Urinary bladder (tissue), 4 donors: ENCODE measurements at places on chromosomes 1 and 21. TPM values are rescaled to one million over a fixed set of nuclear protein-coding genes. Genes with fewer than 3 reads are reported as not detected.
A peak's percentile ranks its signal among the peaks of the same experiment; 100 is the strongest.

DNA sequence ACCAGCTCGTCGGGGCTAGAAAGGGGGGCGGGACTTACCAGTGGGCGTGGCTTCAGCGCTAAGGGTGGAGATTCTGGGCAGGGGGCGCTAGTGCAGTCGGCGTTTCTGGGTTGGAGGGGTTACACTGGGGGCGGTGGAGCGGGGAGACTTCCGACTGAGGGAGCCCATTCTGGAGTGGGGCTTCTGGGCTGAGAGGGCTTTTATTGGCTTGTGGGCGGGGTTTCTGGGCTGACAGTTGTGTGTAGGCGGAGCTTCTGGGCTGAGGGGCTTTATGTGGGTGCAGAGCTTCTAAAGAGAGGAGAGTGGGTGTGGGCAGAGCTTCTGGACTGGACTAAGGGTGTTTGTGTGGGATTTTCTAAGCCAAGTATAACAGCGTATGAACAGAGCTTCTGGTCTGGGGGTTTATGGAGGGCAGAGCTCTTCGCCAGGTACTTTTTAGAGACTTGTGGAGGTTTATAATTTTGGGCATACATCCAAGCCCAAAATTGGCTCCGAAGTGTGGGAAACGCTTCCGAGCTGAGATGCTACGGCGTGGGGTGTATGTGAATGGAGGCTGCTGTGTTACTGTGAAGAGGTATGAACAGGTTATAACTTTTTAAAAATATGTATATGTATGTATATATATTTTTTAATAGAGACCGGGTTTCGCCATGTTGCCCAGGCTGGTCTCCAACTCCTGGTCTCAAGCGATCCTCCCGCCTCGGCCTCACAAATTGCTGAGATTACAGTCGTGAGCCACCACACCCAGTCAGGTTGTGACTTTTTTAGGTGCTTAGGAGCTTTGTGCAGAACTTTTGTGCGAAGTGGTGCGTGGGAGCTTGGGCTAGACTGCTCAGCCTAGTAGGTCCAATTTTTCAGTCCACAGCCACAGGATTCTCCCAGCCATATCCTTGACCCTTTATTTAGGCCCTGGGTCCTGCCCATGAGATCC lies 825 bp downstream of the TMEM39B start:
- no peak for DNase-seq

DNA sequence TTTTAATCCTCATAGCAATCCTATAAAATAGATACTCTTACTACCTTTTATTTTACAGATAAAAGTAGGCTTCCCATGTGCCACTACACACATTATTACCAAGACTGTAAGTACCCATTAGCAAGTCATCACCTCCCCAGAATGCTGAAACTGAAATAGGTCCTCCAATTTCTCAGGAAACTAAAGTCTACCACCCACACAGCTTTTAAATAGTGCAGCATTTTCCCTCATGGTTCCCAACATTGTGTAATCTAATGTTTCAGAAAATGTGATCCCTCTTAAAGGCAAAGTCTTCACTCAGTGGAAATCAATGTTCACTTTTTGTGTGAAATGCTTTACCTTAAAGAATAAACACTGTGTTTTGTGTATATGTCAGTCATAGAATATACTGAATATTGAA lies 356.5 kb downstream of the GPATCH2 start:
- no peak for DNase-seq

DNA sequence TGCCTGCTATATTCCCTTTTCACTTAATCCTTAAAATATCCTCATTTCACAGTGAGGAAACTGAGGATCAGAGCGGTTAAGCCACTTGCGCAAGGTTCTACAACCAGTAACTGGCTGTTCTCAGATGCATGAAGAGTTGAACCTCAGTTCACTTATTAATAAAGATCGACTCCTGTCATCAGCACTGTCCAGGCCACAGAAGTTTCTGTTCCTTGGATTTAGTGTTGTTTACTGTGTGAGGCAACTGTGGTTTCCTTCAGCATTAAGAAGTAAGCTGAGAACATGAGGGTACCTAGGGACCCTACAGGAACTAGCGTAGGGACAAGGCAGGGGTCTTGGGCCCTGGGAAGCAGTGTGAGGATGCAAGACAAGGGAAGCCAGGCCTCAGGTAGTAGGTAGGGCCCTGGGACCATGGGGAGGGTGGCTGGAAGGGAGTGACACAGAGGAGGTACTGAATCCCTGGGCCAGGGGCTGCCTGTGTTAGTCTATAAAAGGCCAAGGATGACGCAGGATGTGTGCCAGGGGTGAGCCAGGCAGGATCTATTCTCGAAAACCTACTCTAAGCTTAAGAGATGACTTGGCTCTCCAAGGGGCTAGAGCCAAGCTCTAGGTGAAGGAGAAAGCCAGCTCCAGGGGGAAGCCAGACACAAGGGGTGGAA lies 181.2 kb upstream of the CSF3R start:
- no peak for DNase-seq

- DNase-seq, result no peak
Measured at GRCh38 chr1:172952516-172952915, 98.2 kb downstream of the TNFSF18 start.

- peak; percentile 43 for DNase-seq
Measured at GRCh38 chr1:91684481-91685196, 184.0 kb downstream of the CDC7 start.

DNA sequence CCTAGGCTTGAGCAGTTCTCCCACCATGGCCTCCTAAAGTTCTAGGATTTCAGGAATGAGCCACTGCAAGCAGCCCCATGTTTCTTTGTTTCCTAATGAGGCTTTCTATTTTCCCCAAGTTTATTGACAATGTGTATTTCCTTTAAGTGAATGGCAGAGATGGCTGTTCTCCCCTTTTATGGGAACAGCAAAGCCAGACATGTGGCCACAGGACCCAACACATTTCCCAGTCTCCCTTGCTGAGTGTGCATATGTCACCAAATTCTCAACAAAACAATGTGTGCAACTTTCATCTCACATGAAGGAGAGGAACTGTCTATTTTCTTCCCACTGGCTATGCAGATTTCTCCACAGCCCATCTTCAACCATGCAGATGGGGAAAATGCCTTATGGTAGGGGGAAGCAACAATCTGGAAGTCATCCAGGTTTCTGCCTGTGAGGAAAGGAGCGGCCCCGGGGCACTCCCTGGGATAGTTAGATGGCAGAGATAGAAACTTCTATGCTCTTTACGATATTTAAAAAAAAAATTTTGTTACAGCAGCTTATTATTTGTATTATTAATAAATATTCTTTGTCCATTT lies 28.6 kb upstream of the MAP10 start:
- DNase-seq, result no peak

GRCh38 chr1:92037400-92037799 lies 7.6 kb downstream of the EPHX4 start:
- DNase-seq, result no peak

GRCh38 chr1:78095593-78095992 lies 49.8 kb downstream of the GIPC2 start:
- no peak for DNase-seq

Gene PRKCZ
- total RNA-seq, result 6.6 TPM

Gene FCRL2
- total RNA-seq, result 0.26 TPM

Gene TNFRSF8
- total RNA-seq, result 0.26 TPM

Gene MAP10
- total RNA-seq, result 5.4 TPM
